ENCODE measurements at places on chromosomes 7 and 10.

DNA sequence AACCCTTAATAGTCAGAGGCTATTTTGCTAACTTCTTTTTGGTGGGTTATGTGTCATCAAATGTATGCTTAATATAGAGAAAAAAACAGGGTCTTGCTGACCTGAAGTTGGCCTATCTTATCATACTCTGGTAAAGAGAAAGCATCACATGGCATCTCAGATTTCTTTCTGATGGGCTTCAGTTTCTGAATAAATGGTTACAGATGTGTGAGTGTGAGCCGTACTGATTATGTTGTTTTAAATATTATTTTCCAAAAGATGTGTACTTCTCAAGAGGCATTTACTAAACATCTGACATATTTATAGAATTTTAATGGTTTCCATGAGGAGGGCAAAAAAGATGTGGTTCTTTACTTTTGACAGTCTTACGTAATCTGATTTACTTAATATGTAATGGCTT lies 28.4 kb downstream of the BBS9 start:
- no peak for DNase-seq

- DNase-seq = peak; percentile 94
These were observed 108.1 kb upstream of the FAM133B start for GRCh38 chr7:92698237-92698841.

GRCh38 chr10:17024461-17024860 lies 105.2 kb downstream of the CUBN start:
- no peak for DNase-seq

- DNase-seq = no peak
These were observed 105.6 kb downstream of the ARID5B start for GRCh38 chr10:62007145-62007544.

DNA sequence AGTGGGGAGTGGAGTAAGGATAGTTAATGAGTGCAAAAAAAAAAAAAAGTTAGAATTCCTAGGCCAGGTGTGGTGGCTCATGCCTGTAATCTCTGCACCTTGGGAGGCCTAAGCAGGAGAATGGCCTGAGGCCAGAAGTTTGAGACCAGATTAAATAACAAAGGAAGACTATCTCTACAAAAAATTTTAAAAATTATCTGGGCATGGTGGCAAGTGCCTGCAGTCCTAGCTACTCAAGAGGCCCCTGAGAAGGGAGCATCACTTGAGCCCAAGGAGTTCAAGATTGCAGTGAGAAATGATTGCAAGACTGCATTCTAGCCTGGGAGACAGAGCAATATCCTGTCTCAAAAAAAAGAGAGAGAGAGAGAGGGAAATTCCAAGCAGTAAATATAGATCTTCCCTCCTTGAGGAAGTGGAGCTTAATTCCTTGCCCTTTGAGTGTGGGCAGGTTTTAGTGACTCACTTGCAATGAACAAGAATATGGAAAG lies 19.5 kb upstream of the CSTF2T start:
- no peak for DNase-seq

GRCh38 chr7:16908561-16908960 lies 26.8 kb upstream of the AGR3 start:
- no peak for DNase-seq

DNA sequence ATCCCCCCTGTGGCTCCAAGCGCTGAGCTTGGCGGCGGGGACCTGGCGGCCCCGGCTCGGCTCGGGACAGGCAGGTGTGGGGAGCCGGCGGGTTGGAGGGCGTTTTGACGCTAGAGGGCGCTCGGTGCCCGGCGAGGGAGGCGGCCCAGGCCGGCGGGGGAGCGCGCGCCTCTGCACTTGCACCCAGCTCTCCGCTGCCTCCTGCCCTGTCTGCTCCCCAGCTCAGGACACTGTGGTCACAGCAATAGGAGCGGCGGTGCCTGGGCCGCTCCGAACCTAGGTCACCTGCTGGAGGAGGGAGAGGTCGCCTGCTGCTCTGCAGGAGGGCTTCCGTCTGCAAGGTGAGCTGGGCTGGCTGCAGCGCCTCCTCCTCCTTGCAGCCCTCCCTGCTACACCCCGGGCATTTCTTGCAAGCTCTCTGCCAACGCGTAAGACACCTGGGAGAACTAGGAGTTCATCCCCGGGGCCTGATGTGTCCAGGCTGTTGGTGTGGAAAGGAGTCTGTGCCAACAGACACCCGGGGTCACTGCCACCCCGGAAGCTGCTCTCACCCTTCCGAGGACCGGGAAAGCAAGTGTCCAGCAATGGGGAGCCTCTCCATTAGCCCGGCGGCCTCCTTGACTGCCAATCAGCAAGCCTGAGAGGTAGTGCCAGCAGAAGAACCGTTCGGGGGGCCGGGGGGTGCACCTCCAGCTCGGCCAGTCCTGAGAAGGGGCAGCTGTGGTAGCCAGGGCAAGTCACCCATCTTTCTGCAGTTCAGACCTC lies 620.4 kb downstream of the GALNT17 start:
- DNase-seq = no peak

- DNase-seq = no peak
These were observed 14.3 kb upstream of the ZMIZ1 start for GRCh38 chr10:79054203-79055099.

DNA sequence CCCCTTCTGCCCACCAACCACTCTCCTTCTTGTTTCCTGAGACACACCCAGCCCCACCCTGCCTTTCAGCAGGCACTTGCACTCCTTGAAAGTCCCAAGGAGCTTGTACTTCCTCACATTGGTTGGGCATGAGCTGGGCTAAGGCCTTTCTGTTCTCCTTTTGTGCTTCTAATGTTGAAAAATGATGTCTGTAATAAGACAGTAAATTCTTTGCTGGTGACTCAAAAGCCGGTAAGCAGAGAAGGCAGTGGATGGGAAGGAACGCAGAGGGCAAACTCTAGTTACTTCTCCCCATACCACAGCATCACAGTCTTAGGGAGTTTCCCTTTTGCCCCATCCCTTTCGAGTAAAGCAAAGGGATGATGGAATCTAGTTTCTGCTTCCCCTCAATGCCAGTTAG lies 185.6 kb downstream of the PLXNA4 start:
- no peak for DNase-seq
